ENCODE measurements at places on chromosomes 3 and 15. TPM values are rescaled to one million over a fixed set of nuclear protein-coding genes. Genes with fewer than 3 reads are reported as not detected.

The CD200R1L gene
- polyA plus RNA-seq = not detected

DNA sequence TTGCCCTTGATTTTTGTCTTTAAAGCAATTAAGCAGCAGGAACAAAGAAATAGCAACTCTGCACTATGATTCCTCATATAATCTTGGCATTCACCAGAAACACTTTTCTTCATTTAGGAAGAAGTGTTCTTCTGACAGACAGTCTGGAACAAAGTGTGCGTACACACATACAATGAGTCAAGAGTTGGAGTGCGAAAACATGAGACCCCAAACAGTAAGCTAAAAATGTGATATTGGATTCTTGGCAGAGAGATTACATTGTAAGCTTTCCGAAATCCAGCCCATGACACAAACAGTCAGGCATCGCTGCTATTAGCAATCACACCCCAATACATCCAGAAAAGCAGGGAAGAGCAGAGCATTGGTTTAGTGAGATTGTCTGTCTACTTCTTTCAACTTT is 306.7 kb upstream of the TBC1D5 start:
- DNase-seq = no peak

DNA sequence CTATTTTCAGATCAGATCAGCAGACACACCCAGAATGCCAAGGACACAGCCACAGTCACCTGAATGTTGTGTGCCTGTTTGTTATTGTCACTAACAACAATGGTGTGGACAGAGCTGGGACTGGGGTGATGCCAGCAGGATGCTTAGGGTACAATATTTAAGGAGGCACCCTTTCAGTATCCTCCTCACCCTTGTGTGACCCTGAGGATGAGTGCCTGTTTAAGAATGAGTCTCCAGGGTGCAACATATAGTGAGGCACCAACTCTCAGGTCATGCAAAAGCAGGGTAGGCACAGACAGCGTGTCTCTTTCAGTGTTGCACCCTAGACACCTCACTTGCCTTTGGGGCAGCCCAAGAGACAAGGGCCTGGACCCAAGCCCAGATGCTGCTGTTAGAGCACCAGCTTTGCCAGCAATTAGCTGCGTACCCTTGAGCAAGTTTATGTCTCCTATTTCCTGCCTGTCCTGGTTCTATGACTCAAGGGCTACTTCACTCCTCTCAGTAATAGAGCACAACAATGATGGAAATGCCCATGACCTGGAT is 122.6 kb downstream of the AQP9 start:
- no peak for DNase-seq

The TM4SF18 gene
- polyA plus RNA-seq = 35.6 TPM

- DNase-seq = no peak
Measured at GRCh38 chr15:36499412-36500389, 79.7 kb upstream of the CDIN1 start.

GRCh38 chr3:184133840-184134745 is 1.1 kb upstream of the EIF2B5 start:
- DNase-seq = no peak

DNA sequence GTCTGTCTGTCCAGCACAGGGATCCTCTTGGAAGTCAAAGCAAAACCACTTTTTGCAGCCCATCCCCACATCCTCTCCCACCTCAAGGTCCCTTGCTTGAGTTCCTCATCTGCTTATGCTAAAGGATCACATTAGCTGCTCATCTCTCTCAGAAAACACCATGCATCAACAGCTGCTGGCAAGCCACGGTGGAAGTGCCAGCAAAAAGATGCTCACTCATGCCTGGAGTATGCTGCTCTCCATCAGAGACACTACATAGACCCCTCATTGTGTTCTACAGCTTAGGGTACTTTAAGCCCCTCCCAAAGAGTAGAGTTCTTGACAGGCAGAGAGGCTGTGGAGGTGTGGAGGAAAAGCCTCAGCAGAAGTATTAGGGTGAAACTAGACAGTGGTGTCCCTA is 94.6 kb upstream of the COL8A1 start:
- no peak for DNase-seq

The ABCF3 gene
- 55.4 TPM for polyA plus RNA-seq

GRCh38 chr3:69178082-69178481 is 55.7 kb upstream of the LMOD3 start:
- no peak for DNase-seq

DNA sequence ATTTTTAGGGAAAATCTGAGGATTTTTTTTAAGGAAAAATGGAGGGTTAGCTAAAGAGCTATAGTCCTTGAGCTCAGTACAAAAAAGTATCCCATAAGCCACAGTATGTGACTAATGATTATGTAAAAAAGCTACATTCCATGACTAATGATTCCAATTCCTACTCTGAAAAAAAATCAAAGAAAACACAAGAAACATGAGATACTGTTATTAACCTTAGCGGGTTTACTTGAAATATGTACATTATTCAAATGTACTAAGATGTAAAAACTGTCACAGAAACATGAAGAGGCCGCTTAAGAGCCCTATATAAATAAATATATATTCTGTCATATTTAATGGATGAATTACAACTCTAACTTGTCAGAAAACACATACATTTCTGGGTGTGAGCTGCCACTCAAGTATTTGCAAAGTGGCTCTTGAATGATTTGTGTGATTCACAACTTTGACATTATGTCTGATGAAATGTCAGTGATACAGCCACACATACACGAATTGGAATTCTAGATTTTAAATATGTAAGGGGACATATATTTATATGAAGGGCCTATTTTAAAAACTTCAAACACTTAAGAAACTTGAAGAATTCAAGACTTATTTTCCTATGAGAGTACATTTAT is 518.7 kb upstream of the SUCLG2 start:
- no peak for DNase-seq

- DNase-seq = no peak
Measured at GRCh38 chr3:119776304-119776703, 5.6 kb upstream of the NR1I2 start.

The COX5A gene
- 217 TPM for polyA plus RNA-seq

The GOLGA6L7 gene
- 0.32 TPM for polyA plus RNA-seq

All from right renal pelvis (tissue), 4 donors.